Activated naive CD4-positive, alpha-beta T cell treated with anti-CD3 and anti-CD28 coated beads for 36 hours (primary cell): ENCODE measurements at places on chromosomes 2 and 18. TPM values are rescaled to one million over a fixed set of nuclear protein-coding genes. Genes with fewer than 3 reads are reported as not detected.

DNA sequence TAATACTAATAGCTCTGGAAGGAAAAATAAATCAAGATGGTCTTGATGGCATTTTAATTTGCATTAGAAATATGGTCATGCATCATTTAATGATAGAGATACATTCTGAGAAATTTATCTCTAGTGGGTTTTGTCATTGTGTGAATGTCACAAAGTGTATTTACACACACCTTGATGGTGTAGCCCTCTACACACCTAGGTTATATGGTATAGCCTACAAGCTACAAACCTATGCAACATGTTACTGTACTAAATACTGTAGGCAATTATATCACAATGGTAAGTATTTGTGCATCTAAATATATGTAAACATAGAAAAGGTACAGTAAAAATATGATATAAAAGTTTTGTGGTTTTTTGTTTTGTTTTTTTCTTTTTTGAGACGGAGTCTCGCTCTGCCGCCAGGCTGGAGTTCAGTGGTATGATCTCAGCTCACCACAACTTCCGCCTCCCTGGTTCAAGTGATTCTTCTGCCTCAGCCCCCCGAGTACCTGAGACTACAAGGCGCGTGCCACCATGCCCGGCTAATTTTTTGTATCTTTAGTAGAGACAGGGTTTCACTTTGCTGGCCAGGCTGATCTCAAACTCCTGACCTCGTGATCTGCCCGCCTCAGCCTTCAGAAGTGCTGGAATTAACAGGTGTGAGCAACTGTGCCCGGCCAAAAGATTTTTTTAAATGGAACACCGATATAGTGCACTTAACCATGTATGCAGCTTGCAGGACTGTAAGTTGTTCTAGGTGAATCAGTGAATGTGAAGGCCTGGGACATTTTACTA lies 83.7 kb upstream of the UBXN4 start:
- peak; percentile 60 for DNase-seq

DNA sequence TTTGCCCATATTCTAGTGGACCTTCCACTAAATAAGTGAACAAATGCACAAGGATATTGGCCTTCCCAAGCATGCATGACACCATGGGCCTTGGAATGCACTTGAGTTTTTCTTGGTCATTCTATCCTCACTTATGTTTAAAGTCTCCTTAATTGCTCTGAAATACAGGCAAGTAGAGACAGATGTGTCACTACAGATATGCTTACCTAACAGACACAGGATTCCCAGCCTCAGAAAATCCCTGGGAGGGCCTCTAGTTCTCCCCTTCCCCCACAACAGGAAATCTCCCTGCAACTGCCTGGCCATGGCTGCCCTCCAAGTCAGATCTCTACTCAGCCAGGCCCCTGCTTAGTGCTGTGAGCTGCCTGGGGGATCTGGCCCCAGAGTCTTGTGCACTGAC lies 445.2 kb downstream of the IRS1 start:
- no peak for DNase-seq

- DNase-seq: no peak
These were observed 45.9 kb upstream of the NYAP2 start for GRCh38 chr2:225353579-225354085.

The NHEJ1 gene
- total RNA-seq: 26.6 TPM

- DNase-seq: no peak
These were observed 60.5 kb upstream of the ZNG1B start for GRCh38 chr2:113376913-113377445.
